ENCODE measurements at places on chromosomes 1 and 21.

DNA sequence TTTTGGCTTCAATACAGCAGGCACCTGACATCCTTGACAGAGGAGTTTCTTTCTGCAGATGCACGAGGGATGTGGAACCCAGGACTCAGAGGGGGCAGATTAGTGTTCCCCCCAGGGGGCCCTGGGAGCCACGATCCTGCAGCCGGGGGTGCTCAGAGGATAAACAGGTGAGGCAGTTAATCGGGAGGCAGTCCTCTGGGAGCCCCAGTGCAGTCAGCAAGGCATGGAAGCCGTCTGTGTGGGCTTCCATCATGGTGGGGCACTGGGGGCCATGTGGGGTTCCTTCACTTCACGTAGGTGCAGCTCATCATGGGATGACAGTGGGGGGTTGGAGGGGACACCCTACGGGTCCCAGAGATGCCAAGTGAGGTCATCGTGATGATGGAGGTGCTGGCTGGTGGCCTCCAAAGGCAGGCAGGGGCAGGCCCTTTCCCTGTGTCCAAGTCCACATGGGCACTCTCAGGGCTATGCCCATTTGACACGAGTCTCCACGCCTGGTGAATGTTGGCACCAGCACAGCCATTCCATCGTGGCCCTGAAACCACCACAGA is 59.3 kb upstream of the ABCG1 start:
- no peak for DNase-seq

DNA sequence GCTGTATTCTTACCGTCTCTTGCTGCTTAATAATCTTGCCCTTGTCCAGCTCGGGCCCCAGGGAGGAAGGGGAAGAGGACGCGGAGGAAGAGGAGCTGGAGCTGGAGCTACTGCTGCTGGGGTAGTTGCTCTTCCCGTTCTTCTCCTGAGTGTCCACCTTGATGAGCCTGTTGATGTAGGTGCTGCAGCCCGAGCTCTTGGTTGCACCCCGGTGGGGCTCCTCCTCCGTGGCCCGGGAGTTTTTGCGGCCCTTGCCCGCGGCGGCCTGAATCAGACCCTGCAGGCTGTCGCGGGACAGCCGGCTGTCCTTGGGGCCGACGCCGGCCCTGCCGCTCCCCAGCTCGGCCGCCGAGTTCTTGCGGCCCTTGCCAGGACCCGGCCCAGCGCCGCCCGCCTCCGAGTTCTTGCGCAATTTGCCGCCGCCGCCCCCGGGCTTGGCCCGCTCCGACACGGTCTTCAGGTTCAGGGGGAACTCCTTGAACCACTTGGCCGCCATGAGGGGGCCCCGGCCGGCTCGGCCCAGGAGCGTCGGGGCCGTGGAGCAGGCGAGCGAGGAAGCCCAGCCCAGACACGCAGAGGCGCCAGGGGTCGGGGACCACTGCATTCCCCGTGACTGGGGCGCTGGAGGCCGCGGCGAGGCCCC is 475 bp upstream of the TDRD10 start:
- no peak for DNase-seq

DNA sequence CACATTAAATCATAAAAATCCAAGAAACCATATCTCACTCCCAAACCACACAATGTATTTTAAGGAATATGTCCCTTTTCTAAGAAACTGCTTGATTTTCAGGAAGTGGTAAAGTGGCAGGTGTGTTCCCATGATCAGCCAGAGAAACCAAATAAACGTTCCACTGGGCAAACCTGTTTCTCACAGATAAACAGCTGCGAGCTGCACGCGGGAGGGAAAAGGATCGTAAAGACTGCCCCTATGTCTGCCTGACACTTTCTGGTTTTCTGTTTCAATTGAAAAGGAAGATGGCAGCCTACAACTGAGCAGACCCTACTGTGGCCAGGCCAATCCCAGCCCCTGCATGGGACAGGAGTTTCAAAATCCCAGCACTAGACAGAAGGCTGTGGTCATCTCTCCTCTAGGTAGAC is 36.6 kb downstream of the HIVEP3 start:
- no peak for DNase-seq

GRCh38 chr21:39319251-39319756 is 5.9 kb upstream of the BRWD1 start:
- DNase-seq, result no peak

DNA sequence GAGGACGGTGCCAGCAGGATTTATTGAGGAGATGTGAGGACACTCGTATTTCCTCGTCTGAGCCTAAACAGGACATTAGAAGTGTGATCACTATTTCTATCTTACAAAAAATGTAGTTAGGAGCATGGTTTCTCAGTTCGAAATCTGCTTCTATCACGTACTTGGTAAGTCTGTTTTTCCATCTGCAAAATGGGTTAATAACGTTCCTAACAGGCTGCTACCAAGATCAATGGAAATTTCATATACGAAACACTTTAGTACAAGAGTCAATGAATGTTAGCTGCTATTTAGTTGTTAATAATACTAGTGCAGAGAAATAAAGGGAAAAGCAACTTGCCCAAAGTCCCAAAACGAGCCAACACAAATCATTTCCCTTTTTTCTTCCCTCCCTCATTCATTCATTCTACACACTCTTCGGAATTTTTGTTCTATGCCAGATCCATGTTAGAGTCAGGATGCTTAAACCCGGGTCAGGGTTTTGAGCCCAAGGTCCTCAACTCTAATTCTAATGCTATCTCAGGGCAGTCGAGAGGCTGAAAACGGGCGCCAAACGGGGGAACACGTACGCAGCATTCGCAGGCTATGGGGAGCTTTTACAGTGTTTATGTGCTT is 608 bp downstream of the SNRNP40 start:
- no peak for DNase-seq

- DNase-seq, result no peak
Measured at GRCh38 chr1:7948960-7949359, 8.3 kb upstream of the TNFRSF9 start.

DNA sequence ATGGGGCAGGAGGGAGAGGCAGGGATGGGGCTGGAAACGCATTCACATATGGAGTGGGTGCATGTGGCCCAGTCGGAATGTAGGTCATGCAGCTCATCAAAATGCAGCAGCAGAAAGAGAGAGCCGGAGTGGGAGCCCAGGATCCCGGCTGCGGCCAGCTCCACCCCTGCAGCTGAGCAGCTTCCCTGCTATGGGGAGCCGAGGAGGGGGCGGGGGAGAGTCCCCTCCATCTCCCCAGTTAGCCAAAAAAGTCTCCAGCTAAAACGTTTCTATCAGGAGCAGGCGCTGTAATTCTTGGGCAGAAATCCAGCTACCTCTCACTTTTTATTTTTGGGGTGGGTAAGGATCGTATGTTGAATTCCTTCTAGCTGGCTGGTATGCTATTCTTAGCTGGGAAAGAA is 39.7 kb downstream of the MRPL37 start:
- peak; percentile 97 for DNase-seq

- DNase-seq, result no peak
Measured at GRCh38 chr1:206716870-206717673, 32.4 kb downstream of the MAPKAPK2 start.

DNA sequence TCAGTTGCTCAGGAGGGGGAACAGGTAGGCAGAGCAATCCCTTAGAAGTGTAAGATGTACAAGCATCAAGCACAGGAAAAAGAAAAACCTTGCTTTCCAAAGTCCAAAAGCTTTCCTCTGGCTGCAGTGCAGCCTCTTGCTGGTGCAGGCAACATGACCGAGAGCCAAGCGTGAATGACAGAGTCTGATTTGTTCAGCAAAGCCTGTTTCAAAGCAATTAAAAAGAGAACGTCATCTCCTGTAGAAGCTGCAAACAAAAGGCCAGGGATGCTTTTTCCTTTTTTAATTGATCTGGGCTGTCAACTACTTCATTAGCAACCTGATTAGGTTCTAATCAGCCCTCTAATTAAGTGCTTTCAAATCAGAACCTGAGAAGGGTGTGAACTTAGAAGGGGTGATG is 38.2 kb upstream of the PLA2G2C start:
- DNase-seq, result no peak

- DNase-seq, result no peak
Measured at GRCh38 chr1:54697896-54698295, 17.8 kb upstream of the TTC4 start.

DNA sequence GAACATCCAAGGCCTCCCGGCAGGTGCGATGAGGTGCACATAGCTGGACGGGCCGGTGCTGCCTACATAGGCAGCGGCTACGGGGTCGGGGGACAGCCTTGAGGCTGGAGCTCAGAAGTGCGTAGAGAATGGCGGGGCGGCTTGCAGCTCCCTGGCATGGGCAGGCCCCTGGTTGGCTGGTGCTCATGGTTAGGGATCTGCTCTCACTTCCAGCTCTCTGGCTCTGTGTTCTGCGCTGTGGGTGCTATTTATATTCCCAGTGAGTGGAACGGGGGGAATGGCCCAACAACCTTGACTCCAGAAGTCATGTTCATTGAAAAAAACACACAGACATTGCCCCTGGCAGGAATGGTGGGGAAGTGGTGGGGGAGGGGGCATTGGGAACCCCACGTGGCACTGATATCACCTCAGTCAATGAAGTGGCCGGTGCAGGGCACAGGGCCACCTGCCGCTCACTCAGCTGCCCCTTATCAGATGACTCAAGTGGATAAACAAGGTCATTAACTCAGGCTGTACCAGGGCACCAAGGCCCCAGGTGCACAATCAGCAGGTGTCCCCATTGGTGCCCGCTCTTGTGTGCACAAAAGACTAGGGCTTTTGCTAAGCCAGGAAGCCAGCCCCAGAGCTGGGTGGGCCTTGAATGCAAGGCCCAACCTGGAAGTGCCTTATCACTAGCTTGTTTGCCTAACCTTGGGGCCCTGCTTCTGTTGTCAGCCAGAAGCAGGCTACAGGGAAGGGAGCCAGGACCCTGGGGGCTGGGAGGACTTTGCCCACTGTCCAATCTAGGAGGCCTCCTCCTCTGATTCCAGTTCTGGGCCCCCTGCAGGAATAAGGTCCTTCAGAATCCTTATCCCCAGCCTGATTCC is at the start of gene NR0B2:
TSS of gene NR0B2 (minus strand) at position 222 of the 866 bp plus-strand sequence. CDS start at position 187, 35 bp downstream.
- no peak for DNase-seq

DNA sequence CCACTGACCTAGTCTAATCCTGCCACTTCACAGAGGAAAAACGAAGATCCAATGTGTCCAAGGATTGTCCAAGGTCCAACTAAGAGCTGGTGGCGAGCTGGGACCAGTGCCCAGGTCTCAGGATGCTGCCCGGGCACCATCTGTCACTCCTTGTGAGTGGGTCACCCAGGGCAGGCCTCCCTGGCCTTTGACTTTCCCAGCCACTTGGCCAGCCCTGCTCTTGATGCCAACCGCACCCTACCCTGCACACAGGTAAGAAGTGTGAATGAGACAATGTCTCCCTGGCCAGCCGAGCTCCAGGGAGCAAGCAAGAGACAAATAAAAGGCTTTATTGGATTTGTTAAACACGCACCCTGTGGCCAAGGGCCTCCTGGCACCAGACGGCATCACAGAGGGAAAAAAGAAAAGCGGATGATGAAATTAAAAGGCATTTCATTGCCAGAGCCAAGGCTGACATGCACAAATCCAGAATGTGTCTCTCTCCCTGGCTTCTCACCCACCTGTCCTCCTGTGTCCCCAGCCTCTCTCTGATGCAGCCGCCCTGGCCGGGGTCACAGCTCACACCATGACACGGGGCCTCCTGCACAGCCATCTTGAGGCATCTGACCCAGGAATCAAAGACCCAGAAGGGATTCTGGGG is 72.8 kb downstream of the CAMK2N1 start:
- peak; percentile 42 for DNase-seq

- DNase-seq, result no peak
Measured at GRCh38 chr1:6094801-6095505, 49.3 kb downstream of the KCNAB2 start.

DNA sequence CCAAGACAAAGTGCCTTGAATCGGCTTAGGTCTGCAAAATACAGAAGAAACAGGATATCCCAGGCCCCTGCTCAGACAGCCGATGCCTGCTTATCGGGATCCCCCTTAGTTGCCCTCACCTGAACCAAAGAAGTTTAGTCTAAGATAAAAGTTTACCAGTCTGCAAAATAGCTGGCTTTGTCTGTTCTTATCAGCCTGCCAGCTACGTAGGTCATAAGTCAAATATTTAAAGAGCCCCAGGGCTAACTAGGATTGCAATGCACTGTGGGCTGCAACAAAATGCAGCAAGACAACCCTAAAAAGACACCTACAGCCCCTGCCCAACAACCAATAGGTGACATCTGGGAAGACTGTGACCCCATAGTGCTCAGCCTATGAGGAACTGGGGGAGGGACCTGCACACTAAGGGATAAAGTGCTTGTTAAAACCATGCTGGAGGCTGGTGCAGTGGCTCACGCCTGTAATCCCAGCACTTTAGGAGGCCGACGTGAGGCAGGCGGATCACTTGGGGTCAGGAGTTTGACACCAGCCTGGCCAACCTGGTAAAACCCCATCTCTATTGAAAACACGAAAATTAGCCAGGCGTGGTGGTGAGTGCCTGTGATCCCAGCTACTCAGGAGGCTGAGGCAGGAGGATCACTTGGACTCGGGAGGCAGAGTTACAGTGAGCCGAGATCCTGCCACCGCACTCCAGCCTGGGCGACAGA is 27.4 kb downstream of the LRRC3 start:
- DNase-seq, result no peak

DNA sequence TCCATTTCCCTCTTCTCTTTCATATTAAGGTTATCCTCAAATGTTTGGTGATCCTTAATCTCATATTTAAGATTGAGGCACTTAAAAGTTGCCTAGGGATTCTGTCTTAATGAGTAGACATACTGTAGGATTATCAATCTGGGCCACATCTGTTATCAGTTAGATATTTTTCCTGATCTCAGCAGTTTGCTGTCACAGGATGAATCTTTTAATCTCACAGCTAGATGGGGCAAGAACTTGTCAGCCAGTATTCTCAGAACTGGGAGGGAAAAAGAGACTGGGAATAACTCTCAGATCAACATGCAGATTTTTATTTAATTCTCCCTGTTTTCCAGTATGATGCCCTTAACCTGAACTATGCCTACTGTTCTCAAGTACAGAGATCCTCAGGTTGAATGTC is 14.0 kb downstream of the ZNF644 start:
- DNase-seq, result no peak

DNA sequence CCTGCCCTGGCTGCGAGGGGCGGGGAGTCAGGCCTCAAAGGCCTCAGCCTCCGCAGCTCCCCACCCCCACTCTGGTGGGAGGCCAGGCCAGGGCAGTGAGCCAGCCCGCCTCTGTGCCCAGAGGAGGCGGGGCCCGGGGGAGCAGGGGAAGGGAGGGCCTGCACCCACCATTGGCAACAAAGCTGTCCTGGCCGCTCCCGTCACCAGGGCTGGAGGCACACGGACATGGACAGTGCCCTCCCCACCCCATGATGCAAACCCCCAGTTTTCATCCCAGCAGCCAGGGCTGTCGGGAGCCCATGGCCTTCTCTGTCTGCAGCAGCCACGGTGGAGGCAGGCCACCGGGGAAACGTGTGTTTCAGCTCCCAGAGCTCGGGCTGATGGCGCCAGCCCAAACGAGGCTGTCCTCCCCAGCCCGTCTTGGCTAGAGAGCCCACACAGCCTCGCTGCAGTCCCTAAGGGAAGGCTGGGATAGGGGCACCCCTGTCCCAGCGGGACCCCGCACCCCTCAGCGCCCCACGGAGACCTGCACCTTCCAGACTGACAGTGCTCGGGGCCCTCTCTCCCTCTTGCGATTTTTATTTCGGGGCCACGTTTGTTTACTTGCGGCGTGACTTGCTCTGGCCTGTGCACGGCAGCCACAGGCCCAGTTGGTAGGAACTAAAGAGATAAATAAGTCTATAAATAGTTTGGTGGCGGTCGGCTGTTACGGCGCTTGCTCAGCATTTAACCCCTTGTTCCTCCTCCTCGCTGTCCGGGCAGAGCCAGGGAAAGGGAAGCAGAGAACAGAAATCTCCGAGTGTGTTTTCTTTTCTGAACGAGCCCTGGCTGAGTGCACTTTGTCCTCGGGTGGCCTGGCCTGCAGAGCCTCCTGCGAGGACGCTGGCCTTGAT is 101.8 kb downstream of the PRDM16 start:
- DNase-seq, result peak; percentile 69
